ENCODE measurements at places on chromosomes 1 and 21. TPM values are rescaled to one million over a fixed set of nuclear protein-coding genes. Genes with fewer than 3 reads are reported as not detected.
A peak's percentile ranks its signal among the peaks of the same experiment; 100 is the strongest.

The LCE1E gene
- total RNA-seq, result not detected

DNA sequence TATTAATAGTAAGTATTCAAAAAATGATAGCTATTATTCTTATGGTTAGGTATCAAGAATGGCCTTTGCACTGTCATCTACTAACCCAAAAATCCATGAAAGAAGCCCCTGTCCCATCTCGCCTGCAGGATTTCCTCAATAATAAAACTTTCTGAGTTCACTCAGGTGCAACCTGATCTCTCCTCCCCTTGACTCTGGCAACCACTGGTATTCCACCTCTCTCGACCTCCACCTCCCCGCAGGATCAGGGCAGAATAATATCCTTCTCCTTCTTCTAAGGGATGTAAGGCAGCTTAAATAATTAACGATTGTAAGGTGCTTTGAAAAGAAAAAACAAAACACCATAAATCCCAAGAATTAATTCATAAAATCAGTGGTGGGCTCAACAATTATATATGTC, 359.3 kb downstream of the PLPP3 start:
- DNase-seq, result no peak

GRCh38 chr1:27341525-27342252, at the start of gene SYTL1:
Gene SYTL1, plus strand, starts transcription at chr1:27342022. Its CDS starts 3,313 bp downstream, at chr1:27345335.
- DNase-seq, result peak; percentile 88

DNA sequence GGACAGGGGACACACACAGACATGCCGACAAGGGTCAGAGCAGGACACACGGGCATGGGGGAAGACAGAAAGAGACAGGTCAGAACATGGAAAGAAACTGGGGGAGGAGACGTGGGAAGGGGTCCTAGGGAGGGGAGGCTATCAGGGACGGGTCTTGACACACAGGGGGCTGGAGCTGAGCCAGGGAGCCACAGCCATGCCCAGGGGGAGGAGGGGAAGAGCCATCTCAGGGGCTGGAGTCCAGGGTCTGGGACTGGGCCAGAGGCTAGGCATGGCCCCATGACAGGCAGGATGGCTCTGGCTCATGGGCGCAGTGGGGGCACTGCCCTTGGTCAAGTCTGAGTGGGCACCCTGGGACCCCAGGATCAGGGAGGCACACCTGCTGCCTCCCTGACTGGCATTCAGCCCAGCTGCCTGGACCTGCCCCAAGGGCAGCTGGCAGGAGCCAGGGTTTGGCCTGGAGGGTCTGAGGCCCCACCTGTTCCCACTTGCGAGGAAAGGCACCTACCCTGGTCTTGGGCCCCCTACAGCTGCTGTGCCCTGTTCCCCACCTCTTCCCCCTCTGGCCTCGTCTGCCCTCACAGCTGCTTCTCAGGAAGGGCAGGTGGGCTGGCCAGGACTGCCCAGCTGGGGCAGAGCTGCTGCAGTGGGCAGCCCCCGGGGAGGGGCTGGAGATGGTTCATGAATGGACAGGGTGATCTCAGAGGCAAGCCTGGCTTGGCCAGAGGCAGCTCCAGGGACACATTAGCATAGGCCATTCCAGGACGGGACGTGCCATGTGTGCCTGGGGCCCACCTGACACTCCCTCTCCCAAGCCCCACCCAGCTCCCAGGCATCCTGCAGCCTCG, 42.9 kb downstream of the HSPG2 start:
- peak; percentile 65 for DNase-seq

Measured in stomach (tissue), 19 donors.